ENCODE measurements at places on chromosomes 5 and 9.
A peak's percentile ranks its signal among the peaks of the same experiment; 100 is the strongest.

GRCh38 chr9:104906441-104907277 lies 21.3 kb downstream of the ABCA1 start:
- no peak overlapping the region for H3K27ac ChIP-seq
- H3K4me1 ChIP-seq = no peaks in the 10 kb centered on the region
- no peaks in the 10 kb centered on the region for H3K27me3 ChIP-seq
- H3K36me3 ChIP-seq = no peaks in the 10 kb centered on the region
- DNase-seq = no peak
- H3K4me3 ChIP-seq = no peak overlapping the region

- no peaks in the 10 kb centered on the region for H3K36me3 ChIP-seq
- no peak for DNase-seq
- no peaks in the 10 kb centered on the region for H3K27me3 ChIP-seq
- no peaks in the 10 kb centered on the region for H3K4me1 ChIP-seq
Observed at GRCh38 chr9:3909966-3910650, 384.3 kb upstream of the RFX3 start.

- no peak for DNase-seq
- no peaks in the 10 kb centered on the region for H3K27me3 ChIP-seq
- no peaks in the 10 kb centered on the region for H3K36me3 ChIP-seq
- H3K4me1 ChIP-seq = no peaks in the 10 kb centered on the region
- no peak overlapping the region for H3K27ac ChIP-seq
Observed at GRCh38 chr5:5063533-5063953, 76.6 kb upstream of the ADAMTS16 start.

DNA sequence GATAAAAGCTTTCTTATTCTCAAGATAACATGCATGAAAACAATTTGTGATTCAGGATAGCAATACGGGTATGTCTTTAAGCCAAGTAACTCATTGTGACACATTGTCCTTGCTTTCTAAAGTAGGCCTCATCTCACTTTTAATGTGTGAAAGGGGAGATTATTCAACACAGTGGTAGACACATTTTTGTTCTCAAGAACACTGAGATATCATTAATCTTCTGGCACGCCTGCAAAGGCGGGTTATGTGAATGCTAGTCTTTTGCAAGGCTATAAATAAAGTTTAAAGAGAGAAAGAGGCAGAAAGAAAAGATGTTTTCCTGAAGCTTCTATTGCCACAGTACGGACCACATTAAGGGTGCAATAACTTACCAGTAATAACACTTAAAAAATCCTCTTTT lies 181.8 kb upstream of the MEF2C start:
- no peak overlapping the region for H3K27ac ChIP-seq
- no peak overlapping the region for H3K4me3 ChIP-seq
- no peaks in the 10 kb centered on the region for H3K4me1 ChIP-seq
- no peaks in the 10 kb centered on the region for H3K27me3 ChIP-seq

GRCh38 chr5:128329386-128329939 lies 208.6 kb downstream of the FBN2 start:
- no peak overlapping the region for H3K4me3 ChIP-seq
- no peak overlapping the region for H3K27ac ChIP-seq
- no peaks in the 10 kb centered on the region for H3K36me3 ChIP-seq
- no peak for DNase-seq
- no peaks in the 10 kb centered on the region for H3K27me3 ChIP-seq

GRCh38 chr5:77133061-77133758 lies 46.1 kb upstream of the ZBED3 start:
- no peaks in the 10 kb centered on the region for H3K27me3 ChIP-seq
- no peak overlapping the region for H3K27ac ChIP-seq
- no peak overlapping the region for H3K4me3 ChIP-seq
- H3K4me1 ChIP-seq = no peaks in the 10 kb centered on the region
- no peaks in the 10 kb centered on the region for H3K36me3 ChIP-seq

DNA sequence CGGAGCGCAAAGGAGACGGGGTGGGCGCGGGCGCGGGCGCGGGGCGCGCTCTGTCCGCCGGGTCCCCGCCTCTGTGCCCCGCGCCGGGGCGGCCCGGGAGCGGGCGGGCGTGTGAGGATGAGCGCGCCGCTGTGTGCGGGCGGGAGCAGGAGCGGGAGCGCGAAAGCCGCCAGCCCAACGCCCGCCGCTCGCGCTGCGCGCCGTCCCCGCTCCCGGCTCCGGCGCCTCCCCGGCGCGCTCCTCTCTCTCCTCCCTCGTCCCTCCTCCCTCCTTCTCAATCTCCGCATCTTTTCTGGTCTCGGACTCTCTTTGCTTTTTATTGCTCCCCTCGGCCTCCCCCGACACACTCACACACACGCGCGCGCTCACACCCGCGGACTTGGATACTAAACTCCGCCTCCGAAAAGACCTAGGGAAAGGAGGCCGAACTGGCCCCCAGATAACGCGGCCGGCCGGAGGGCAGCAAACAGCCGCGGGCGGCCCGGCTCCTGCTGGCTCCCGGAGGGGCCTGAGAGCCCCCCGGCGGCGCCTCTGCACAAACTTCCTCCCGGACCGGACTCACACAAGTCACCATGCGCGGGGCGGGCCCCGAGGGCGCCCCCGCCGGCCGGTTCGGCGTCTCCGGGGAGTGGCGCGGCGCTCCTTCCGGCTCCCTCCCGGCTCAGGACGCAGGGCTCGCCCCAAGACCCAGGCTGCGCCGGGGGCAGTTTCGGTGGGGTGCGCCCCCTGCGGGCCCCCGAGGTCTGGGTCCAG lies at the start of gene FIBCD1:
Gene FIBCD1, minus strand, starts transcription at position 596 of the 753 bp plus-strand sequence. CDS start 640 bp downstream, outside the sequence.
- H3K4me1 ChIP-seq = peaks cover 19% of the 10 kb centered on the region
- H3K27me3 ChIP-seq = peaks cover 33% of the 10 kb centered on the region
- no peaks in the 10 kb centered on the region for H3K36me3 ChIP-seq
- no peak for DNase-seq
- H3K4me3 ChIP-seq = no peak within 1 kb of the TSS
- H3K27ac ChIP-seq = no peak within 1 kb of the TSS

DNA sequence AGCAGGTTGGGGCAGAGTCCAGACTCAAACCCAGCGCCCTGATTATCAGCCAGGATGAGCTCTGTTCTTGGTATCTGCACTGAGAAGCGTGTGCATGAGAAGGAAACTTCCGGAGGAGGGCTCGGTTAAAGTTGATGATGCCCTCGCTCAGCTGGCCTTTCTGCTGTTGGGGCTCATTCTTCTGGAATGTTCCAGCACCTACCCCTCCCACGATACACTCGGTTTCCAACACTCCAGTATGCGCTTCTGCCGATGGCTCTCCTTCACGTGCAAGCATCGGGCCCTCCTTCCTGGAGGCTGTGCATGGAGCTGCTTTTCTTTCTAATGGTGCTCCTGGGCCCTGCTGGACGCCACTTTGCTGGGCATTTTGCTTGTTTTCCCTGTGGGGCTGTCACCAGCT lies 134.0 kb downstream of the RXRA start:
- no peak overlapping the region for H3K27ac ChIP-seq
- no peaks in the 10 kb centered on the region for H3K27me3 ChIP-seq
- peaks cover 14% of the 10 kb centered on the region for H3K4me1 ChIP-seq
- no peak overlapping the region for H3K4me3 ChIP-seq
- DNase-seq = no peak
- no peaks in the 10 kb centered on the region for H3K36me3 ChIP-seq

- H3K27ac ChIP-seq = no peak overlapping the region
- no peak overlapping the region for H3K4me3 ChIP-seq
- no peaks in the 10 kb centered on the region for H3K4me1 ChIP-seq
- H3K36me3 ChIP-seq = no peaks in the 10 kb centered on the region
Observed at GRCh38 chr5:145847499-145848497, 12.7 kb upstream of the PRELID2 start.

- no peak overlapping the region for H3K27ac ChIP-seq
- no peak for DNase-seq
- H3K27me3 ChIP-seq = no peaks in the 10 kb centered on the region
- no peaks in the 10 kb centered on the region for H3K4me1 ChIP-seq
- H3K36me3 ChIP-seq = no peaks in the 10 kb centered on the region
Observed at GRCh38 chr5:108581026-108581425, 166.7 kb upstream of the FER start.

DNA sequence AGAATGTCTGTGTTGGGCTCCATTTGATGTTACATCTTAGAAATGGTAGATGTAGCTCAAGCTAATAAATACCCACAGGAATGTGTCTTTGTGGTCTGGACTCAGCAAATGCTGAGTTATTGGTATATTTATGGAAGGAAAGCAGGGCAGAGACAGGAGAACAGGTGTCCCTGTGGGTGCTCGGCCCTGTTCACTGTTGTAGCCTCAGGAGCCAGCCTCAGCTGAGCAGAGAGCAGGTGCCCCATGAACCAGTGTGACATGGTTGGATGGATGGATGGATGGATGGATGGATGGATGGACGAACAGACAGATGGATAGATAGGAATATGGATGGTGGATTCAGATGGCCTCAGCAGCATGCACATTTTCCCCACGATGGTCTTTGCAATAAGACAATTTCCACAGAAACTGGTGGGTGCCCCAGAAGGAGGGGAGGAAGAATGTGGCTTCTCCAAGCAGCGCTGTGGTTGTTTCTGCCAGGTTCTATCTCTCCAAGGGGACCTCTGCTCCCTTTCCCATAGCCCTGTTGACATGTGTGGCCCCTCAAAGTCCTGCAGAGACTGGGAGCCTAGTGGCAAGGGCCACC lies 8.2 kb upstream of the IRF1 start:
- no peaks in the 10 kb centered on the region for H3K27me3 ChIP-seq
- DNase-seq = no peak
- H3K36me3 ChIP-seq = no peaks in the 10 kb centered on the region
- H3K27ac ChIP-seq = peak overlapping the region; percentile 31
- H3K4me3 ChIP-seq = no peak overlapping the region

DNA sequence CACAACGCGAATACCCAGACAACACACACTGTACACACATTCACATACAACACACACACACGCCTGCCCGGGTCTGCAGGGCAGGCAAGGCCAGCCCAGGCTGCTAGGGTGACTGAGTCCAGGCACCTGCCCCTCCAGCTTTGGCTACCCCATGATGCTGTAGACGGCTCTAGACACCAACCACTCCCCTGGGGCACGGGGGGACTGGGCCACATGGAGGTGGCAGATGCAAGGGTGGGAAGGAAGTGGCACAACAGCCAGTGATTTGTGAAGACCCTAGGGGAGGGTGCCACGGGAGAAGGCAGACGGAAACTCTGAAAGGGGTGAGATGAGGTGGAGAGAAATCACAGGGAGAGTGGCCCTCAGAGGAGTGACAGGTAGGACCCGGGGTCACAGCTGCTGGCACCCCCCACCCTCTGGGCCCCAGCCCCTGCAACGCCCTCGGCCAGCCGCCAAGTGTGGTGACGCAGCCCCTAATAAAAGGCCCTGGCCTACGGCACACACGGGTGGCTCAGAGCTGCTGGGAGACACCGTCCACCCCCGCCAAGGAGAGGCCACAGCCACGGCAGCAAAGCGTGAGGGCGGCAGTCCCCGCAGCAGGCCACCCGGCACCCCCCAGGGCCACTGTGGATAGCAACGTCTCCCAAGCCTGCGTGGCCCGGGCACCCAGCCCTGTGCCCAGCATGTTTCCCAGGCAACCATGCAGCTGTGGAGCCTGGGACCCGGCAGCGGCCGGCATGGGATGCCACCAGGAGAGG lies 6.6 kb upstream of the CCDC187 start:
- H3K4me1 ChIP-seq = peaks cover 7% of the 10 kb centered on the region
- no peak for DNase-seq
- H3K36me3 ChIP-seq = no peaks in the 10 kb centered on the region

- no peak overlapping the region for H3K27ac ChIP-seq
- no peak for DNase-seq
- H3K27me3 ChIP-seq = no peaks in the 10 kb centered on the region
Observed at GRCh38 chr5:10601246-10602030, 37.6 kb downstream of the ANKRD33B start.

DNA sequence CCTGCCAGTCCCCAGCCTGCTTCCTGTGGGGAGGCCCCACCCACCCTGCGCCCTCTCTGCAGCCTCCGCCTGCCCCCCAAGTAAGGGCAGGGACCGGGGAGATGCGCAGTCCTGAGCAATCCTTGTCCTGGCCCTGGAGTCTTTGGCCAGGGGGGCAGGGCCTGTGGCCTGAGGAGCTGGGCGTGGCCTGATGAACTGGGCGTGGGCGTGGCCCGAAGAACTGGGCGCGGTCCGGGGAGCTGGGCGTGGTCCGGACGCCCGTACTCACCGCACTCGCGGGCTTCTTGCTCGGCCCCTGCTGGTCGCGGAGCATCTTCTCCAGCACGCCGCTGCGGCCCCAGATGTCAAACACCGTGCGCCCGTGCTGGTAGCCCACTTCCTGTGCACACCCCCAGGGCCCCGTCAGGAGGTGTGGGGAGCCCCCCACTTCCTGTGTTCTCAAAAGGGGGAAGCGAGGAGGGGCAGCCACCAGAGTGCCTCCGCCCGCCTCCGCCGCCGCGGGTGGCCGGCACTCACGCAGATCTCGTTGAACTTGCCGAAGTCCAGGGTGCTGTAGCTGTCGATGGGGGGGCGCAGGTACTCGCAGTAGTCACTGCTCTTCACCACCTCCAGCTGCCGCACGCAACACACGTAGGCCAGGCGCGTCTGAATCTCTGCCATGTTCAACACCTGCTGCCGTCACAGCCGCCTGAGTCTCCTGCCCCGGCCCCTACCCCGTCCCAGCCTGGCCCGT lies 2.7 kb upstream of the NSMF start:
- H3K4me3 ChIP-seq = peak overlapping the region; percentile 47
- peaks cover 6% of the 10 kb centered on the region for H3K36me3 ChIP-seq
- H3K4me1 ChIP-seq = peaks cover 44% of the 10 kb centered on the region
- H3K27me3 ChIP-seq = no peaks in the 10 kb centered on the region
- peak overlapping the region; percentile 59 for H3K27ac ChIP-seq
- peak; percentile 67 for DNase-seq

- no peak for DNase-seq
- no peaks in the 10 kb centered on the region for H3K4me1 ChIP-seq
- H3K36me3 ChIP-seq = no peaks in the 10 kb centered on the region
- no peak overlapping the region for H3K4me3 ChIP-seq
Observed at GRCh38 chr5:112279082-112279481, 140.0 kb downstream of the EPB41L4A start.

GRCh38 chr9:84781931-84782866 lies 112.7 kb downstream of the NTRK2 start:
- H3K36me3 ChIP-seq = no peaks in the 10 kb centered on the region
- no peak for DNase-seq
- no peak overlapping the region for H3K27ac ChIP-seq
- H3K27me3 ChIP-seq = no peaks in the 10 kb centered on the region

GRCh38 chr5:128535251-128535650 lies 2.8 kb downstream of the FBN2 start:
- no peaks in the 10 kb centered on the region for H3K4me1 ChIP-seq
- H3K27me3 ChIP-seq = peaks cover 12% of the 10 kb centered on the region
- no peak overlapping the region for H3K4me3 ChIP-seq
- DNase-seq = no peak
- H3K27ac ChIP-seq = no peak overlapping the region

DNA sequence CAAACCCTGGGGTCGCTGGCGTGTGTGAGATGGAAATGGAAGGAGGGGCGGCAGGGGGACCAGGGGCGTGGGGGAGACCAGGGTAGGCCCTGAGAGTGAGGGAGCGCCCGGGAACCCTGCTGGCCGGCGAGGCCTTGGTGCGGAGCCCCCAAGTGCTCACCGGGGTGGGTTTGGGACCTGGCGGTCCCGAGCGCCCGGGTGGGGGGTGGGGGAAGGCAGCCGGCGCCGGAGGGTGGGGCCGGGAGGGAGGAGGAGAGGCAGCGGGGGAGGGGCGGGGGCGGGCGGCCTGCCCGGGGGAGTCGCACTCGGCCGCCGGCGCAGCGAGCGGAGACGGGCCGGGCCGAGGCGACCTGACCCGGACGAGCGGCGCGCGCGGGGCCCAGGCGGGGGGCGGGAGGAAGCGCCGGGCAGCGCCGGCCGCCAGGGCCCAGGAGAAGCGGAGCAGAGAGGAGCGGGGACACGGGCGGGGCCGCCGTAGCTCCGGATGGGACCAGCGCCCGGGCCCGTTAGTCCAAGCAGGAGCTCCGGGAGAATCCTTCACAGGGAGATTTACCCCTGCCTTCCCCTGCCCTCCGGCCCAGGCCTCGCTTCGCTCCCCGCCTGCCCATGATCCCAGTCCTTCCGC lies at the start of gene NPR2:
Gene NPR2, plus strand, starts transcription at position 295 of the 625 bp plus-strand sequence. CDS start 818 bp downstream, outside the sequence.
- peaks cover 7% of the 10 kb centered on the region for H3K36me3 ChIP-seq
- H3K27ac ChIP-seq = no peak within 1 kb of the TSS
- no peak within 1 kb of the TSS for H3K4me3 ChIP-seq

Data from effector memory CD4-positive, alpha-beta T cell (primary cell).